IPS-NIHi11 (cell line): ENCODE measurements at places on chromosomes 7 and 10.
A peak's percentile ranks its signal among the peaks of the same experiment; 100 is the strongest.

GRCh38 chr10:34602478-34602877 is 212.6 kb downstream of the PARD3 start:
- DNase-seq = no peak

DNA sequence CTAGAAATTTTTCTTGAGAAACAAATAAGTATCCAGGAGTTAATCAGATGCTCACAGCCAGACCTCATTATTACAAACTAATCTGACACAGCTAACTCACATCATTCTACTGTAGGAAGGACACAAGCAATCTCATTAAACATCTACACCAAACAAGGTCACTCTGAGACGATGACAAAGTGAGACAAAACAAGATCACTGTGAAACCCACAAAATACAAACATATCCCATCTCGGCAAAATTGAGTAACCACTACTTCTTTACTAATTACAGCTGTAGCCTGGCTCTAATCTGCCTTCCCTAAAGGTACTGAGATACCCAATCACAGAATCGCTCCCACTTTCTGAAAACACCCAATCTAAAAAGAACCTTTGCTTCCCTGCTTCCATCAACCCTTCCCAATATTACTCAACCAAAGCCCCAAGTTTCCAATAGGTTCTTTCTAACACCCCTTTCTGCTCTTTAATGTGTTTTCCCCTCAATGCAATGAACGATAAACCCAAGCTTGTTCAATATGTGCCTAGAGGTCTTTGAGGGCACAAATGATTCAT is 26.9 kb downstream of the CCDC6 start:
- no peak for DNase-seq

DNA sequence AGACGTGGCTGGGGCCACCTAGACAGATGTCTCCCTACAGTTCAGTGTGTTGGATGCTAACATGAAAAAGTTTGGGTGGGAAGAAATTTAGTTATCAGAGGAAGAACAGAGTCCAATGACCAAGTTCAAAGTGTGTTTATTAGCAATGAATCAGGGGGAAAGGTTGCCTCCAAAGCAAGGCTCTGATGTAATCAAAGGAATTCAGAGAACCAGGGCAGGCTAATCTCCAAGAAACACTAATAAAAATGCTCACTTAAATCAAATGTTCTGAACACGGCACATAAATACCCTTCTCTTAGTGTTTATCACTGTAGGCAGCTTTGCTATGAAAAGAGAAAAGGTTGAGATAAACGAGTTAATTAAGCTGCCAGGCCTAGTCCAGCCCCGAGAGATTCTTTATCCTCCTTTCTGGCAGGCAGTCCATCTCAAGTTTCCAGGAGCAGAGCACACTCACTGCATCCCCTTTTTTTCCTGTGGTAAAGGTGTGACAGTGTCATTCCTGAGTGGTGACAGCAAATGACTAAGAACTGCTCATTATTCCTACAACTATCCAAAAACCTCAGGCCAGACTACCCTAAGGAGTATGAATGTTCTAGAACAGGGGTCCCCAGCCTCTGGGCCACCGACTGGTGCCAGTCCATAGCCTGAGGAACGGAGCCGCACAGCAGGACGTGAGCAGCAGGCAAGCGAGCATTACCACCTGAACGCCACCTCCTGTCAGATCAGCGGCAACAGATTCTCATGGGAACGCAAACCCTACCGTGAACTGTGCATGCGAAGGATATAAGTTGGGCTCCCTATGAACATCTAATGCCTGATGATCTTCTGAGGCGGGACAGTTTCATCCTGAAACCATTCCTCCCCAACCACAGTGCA is 66.9 kb upstream of the FHIP2A start:
- DNase-seq = peak; percentile 30

- DNase-seq = no peak
These were observed 30.7 kb downstream of the JCAD start for GRCh38 chr10:30028738-30029030.

DNA sequence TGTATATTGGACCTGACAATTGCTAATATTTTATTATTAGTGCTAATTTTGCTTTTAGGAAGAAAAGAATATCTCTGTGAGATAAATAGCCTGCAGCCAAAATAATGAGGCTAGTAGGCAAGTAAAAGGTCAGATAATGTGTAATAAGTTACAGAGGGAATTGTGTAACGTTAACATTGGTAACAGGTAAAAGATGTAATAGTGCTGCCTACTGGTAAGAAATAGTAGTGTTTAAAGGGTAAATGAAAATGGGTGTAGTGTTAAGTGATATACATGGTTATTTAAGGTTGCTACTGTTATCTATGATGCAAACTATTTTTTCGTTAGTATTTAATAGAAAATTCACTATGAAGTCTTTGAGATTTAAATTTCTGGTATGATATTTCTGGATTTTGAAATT is 9.2 kb upstream of the FOXP2 start:
- peak; percentile 14 for DNase-seq

GRCh38 chr7:36464271-36464670 is 74.6 kb downstream of the ANLN start:
- no peak for DNase-seq

- DNase-seq = no peak
These were observed 27.9 kb upstream of the ABLIM1 start for GRCh38 chr10:114686013-114686412.

DNA sequence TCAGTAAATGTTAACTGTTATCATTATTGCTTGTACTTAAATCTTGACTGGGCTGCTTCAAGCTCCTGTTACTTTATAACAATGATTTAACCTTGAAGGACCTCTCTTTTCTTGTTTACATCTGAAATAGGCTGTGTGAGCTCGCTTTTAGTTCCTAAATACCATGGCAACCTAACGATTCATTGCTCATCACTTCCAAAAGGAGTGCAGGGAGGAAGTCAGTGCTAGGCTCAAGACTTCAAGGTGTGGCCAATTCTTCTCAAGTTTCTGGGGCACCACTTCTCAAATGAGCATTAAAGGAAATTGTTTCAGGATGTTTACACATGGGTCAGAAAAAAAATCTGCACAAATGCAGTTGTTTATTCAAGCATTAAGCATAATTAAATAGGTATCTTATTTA is 284.2 kb downstream of the MTERF1 start:
- DNase-seq = no peak
